AG04450 (cell line): ENCODE measurements at places on chromosomes 7 and 10. TPM values are rescaled to one million over a fixed set of nuclear protein-coding genes. Genes with fewer than 3 reads are reported as not detected.

DNA sequence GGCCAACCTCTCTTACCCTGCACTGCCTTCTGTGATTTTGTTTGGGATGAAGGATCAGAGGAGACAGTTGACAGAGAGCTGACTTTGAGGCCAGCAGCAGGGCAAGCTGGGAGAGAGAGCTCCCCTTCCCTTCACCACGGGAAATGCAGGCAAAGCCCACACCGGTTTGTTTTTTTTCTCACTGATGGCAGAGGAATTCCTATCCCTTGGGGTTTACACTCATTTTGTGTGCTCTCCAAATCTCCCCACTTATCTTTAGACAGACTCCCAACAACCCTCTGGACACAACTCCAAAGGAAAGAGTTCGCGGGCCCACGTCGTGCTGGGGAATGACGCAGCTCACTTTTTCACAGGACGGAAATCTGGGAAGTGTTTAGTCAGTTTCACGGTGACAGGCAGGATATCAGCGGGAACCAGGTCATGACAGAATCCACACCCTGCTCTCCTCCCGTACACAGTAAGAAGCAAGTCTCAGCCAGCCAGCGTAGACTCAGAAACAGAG lies 68.3 kb upstream of the FAM171A1 start:
- no peak for DNase-seq

- no peak for DNase-seq
Observed at GRCh38 chr10:18293536-18294510, 153.6 kb downstream of the CACNB2 start.

ITGA8 gene
- 0.20 and 0.25 TPM in 2 replicates for polyA plus RNA-seq

COL26A1 gene
- polyA plus RNA-seq = 0.06 TPM in 1 of 2 replicates, not detected in the other

DNA sequence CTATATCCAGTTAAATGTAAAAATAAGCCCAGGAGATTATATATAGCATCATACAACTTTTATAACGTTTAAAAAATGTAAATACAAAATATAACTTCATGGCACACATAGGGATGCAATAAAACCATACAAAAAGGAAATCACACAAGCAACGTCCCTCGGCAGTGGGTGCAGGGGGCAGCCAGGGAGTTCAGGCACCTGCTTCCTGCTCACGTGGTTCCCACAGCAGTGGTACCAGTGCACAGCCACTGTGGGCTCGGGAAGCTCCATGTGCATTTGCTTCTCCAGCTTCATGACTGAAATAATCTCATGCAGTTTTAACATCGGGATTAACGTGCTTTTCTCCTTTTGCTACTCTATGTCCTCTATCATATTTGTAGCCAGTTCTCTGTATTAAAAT lies 255.5 kb upstream of the CXCL12 start:
- DNase-seq = no peak

NCF1 gene
- polyA plus RNA-seq = not detected in 2 replicates

PHYHIPL gene
- polyA plus RNA-seq = not detected in 2 replicates

DNA sequence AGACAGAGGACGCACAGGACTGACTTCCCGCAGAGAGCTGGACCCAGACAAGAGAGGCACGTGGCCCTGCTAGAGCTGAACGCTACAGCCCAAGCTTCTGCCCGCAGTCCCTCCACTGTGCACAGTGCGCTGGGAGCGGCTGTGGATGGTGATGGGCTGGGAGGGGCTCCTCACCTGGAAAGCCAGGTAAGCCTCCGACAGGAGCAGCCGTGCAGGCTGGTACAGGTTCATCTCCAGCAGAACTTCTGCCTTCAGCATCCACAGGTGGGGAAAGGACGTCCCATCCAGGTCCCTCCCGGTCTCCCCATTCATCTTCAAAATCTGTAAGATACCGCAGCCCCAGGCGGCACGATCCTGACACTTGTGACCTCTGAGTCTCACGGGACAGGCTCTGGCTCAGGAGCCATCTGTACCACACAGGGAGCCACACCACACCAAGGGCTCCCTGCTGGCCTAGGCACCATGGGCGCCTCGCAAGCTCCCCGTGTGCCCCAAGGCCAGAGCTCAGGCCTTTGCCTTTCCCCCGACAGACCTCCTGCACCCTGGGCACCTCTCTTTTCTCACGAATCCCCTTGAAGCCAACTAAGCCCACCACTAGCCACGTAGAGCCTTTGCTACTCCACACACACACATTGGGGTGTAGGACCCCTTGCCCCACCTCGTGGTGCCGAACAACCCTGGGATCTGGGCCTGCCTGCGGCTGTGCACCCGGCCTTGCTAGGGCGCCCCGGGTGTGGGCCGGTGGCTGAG lies 76.3 kb downstream of the CFAP46 start:
- no peak for DNase-seq

DNA sequence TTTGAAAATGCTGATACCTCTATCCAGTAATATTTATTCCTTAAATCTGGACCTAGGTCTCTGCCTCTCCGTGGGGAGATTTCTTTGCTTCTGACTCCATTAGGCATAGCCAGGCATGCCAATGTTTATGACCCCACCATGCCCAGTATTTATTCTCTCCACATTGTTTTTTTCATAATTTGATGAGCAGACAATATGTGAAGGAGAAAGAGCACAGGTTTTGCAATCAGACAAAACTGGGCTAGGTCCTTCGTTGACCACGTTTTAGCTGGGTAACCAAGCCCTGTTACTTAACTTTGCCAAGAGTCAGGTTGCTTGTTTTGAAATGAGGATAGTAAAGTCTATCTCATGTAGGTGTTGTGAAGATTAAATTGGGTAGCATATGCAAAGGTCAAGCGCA lies 21.6 kb upstream of the PRPS1L1 start:
- DNase-seq = no peak

- no peak for DNase-seq
Observed at GRCh38 chr10:119449760-119450461, 92.6 kb downstream of the RGS10 start.

ASZ1 gene
- 0.05 TPM in 1 of 2 replicates, not detected in the other for polyA plus RNA-seq

KEL gene
- polyA plus RNA-seq = 0.06 and 0.09 TPM in 2 replicates

- no peak for DNase-seq
Observed at GRCh38 chr10:114506871-114507385, 102.6 kb upstream of the AFAP1L2 start.

METTL27 gene
- polyA plus RNA-seq = 2.6 and 4.4 TPM in 2 replicates
